ENCODE measurements at places on chromosomes 11 and 22.

DNA sequence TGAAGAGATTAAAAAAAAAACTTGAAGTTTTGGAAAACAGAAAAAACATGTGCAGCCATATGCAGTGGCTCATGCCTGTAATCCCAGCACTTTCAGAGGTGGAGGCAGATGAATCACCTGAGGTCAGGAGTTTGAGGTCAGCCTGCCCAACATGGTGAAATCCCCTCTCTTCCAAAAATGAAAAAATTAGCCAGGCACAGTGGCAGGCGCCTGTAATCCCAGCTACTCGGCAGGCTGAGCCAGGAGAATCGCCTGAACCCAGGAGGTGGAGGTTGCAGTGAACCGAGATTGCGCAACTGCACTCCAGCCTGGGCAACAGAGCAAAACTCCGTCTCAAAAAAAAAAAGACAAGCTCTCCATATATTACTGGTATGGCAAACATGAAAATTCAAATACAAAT, 7.6 kb downstream of the DLG2 start:
- no peak for DNase-seq

DNA sequence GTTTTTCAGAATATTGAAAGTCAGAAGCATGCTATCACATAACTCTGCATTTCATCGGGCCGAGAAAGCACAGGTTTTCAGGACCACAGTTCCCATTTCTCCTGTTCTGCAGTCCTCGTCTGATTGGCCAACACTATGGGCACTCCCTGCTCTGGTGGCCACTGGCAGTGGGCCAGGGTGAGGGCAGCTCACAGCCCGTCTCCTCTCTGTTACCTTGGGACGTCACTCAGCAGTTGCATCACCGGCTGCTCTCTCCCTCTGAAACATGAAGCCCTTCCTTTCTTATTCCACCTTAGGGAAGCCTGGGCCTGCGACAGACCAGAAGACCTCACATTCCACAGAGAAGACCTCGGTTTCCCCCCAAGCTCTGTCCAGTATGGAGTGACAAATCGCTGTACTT, 11.4 kb upstream of the MICAL3 start:
- DNase-seq: no peak

- DNase-seq: no peak
These were observed 17.1 kb downstream of the PATZ1 start for GRCh38 chr22:31329029-31329428.

- DNase-seq: peak; percentile 76
These were observed 2.8 kb upstream of the ROBO4 start for GRCh38 chr11:124900464-124900863.

GRCh38 chr11:36257351-36257750, 31.9 kb downstream of the COMMD9 start:
- no peak for DNase-seq

- DNase-seq: no peak
These were observed 50.4 kb upstream of the KCNQ1OT1 start for GRCh38 chr11:2750101-2750681.

GRCh38 chr22:22893077-22893805, 5.6 kb downstream of the IGLL5 start:
- no peak for DNase-seq

DNA sequence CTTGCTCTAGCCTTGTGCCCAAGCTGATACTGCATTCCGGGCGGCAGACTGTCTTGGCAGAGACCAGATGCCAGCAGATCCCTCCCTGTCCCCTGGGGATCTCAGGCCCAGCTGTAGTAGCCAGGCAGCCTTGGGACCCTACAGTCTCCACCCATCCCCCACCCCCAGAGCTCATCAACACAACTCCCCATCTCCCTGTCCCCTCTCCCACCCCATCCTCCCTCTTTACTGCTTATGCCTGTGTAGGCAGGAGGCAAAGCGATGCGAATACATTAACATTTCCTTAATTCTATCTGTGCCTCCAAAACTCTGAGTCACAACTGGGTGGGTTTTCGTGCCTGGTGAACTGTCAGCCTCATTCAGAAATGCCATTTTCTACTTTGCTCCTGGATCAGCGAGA, 547.6 kb downstream of the BUD13 start:
- peak; percentile 30 for DNase-seq

DNA sequence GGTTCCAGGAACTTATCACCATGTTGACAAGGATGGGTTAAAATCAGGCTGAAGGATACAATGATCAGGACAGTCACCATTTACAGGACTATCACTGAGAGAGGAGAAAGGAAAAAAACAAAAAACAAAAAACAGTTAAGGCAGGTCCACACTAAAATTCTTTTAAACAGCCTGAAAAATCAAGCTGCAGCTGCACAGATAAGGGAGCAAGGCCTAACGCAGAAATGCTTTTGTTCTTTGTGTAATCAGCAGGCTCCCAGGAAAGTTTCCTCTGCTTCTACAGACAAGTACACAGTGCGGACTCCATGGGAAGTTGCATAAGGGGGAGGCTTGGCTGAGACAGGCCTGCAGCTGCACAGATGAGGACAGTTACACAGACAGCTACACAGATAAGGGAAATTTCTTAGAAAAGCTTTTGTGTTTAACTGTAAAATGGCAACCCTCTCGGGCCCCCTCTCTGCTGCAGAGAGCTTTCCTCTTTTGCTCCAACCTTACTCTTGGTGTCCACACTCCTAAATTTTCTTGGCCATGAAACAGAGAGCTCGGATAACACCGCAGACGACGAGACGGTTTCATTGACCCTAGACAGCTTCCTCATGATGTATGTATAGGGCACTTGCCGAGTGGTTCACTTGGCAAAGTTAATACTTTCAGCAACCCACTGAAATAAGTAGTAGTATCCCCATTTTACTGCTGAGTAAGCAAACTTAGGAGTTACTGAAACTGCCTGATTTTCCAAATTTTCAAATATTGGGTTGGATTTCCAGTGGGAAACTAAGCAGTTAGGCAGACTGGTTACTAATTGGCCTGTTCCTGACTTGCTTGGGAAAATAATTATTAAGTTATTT, 45.5 kb downstream of the PIWIL3 start:
- no peak for DNase-seq

- no peak for DNase-seq
These were observed 393.5 kb downstream of the TENM4 start for GRCh38 chr11:79047321-79047720.

DNA sequence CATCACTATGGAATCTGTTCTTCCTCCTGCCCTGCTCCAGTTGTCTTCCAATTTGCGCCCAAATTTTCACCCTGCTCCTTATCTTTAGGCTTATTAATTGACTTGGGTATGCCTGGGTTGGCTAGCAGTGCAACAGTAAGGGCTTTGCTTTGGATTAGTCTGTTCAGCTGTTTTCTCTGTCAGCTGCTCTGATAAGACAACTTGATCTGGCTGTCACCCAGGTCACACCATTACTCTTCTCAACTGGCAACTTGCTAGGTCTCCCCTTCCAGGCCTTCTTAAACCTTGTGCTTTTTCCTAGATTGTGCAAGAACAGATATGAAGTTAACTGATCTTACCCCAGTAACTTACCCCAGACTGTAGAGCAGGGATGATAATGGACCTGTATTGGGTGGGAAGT, 357.8 kb upstream of the LARGE1 start:
- DNase-seq: peak; percentile 88

GRCh38 chr22:35740616-35741015, 22.9 kb downstream of the APOL5 start:
- DNase-seq: no peak

DNA sequence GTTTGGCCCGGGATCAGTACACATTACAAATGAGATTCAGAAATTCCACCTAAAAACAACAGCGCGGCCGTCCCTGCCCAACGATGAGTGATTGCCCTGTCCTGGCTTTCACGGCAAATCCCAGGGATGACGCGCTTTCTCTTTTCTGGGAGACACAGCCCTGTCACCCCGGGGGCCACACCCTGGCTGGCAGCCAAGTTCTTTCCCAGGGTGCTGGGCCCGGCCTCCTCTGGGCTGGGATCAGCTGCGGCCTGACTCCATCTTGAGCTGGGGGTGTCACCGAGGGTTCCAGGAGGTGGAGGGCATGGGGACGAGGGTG, 82.7 kb downstream of the FBLN1 start:
- DNase-seq: no peak

GRCh38 chr11:72681226-72682153, 7.3 kb upstream of the PDE2A start:
- DNase-seq: peak; percentile 45

DNA sequence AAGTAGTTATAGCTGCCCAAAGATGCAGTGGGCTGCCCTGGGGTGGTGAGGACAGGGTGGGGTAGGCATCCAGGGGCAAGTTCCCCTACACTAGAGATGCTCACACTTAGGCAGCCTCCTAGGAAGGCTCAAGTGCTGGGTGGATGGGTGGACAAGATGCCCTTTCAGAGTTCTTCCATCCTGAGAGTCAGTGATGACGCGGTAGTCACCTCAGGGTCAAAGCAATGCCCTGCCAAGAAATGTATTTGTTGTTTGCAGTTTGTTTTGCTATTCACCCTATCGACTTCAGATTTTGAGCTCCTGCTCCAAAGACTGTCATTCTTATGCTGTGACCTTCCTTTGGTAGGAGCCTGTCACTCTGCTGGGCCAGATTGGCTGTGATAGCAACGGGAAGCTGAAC, 18.9 kb downstream of the POLA2 start:
- DNase-seq: no peak

DNA sequence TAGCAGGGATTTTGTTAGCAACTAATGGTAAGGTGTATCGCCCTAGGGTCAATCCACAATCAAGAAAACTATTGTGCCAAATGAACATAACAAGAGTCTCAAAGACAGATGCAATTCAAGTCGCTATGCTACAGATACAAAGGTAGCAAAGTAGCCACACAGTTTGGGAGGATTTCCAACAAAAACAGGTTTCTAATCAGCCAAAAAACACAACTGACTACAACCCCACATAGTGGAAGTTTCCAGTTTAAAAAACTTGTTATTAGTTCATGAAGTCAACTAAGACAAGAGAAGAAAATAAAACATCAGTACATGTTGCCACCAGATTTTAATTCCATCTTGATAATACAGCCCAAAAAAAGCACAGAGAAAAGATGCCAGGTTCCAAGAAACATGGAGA, 38.0 kb downstream of the MYH9 start:
- no peak for DNase-seq

DNA sequence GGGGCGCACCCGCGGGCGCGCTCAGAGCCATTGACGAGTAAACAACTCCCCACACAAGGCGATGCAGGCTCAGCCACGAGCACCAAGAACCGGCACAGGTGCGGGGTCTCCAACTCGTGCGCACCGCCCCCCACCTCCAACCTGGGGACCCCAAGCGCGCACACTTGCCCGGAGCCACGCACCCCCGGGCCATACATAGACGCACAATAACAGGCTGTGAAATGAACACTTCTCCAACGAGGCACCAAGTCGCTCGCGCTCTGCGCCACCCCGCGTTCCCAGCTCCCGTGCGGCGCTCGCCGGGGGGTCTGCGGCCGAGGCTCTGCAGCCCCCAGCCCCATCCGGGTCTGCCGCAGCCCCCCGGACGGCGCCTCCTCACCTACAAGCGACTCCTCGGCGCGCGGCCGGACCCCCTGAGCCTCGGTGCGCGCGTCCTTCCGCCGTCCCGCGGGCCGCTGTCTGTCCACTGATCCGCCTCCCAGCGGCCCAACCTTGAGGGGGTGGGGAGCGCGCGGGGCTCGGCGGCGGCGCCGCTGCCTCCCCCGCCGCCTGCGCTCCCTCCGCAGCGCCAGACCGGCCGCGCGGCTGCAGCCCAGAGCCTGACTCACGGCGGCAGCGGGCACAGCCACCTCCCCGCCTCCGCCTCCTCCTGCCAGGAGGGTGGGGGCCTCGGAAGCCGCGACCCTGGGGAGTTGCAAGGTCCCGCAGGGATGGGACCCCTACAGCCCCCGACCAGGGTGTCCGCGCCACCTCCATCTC, 1.6 kb downstream of the IFITM10 start:
- no peak for DNase-seq

GRCh38 chr11:108196901-108197300, 25.5 kb downstream of the NPAT start:
- no peak for DNase-seq

DNA sequence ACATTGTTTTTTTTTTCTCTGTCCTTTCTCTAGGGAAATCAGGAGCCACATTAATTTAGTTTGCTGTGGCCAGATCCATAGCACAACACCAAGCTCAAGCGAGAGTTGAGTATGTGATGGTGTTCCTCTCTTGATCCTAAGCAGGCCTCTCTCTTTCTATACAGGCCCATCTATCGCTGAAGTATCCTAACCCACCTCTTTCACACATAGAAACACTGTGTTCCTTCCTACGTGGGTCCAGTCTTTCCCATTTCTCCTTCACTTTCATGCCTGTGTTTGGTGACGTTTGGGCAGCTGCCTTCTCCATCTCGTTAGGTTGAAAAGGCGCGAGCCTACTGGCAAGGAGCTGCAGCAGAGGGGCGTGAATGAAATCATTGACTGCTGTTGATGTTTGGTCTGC, 2.4 kb downstream of the PACS1 start:
- DNase-seq: no peak

DNA sequence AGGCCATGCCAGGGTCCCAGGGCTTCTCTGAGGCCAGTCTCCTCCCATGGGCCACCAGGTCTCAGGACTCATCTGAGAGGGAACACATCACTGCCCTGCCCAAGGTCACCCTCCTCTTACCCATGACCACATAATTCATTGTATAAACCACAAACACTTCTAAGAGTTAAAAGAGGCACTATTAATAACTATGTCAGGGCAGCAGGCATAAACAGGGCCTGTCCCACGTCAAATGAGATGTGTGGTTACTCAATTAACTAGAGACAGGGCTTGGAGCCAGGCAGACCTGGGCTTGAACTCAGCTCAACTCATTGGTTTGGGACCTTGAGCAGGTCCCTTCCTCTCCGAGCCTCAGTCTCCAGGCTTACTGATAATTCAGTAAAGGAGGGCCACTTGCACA, 33.1 kb downstream of the ARAP1 start:
- no peak for DNase-seq

DNA sequence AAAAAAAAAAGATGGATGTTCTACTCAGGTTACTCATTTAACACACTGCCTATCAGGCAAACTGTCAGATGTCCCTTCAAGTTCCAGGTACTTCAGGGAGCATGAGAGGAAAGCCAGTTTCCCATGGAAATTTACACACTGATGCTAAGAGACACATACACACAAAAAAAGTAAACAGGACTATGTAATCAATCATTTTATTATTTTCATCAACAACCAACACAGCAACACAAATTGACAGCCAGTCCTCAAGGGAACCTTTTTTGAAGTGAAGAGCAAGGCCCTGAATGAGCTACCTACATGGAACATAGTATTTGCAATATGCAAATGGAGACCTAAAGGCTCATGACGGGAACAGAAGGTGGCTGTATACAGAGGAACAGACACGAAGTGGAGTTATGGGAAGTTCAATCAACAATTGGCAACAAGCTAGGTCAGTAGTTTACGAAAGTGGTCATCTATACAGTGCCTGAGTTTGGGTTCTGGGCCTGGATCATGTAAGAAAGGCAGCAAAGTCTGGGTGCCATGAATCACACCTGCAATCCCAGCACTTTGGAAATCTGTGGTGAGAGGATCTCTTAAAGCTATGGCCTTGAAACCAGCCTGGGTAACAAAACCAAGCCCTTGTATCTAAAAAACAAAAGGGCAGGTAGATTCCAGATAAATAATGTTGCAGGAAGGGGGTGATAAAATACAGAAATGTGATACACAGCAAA, 12.6 kb upstream of the WDR74 start:
- DNase-seq: no peak

Measured in mesendoderm (in vitro differentiated cells).